ENCODE measurements at places on chromosomes 16 and 17.

DNA sequence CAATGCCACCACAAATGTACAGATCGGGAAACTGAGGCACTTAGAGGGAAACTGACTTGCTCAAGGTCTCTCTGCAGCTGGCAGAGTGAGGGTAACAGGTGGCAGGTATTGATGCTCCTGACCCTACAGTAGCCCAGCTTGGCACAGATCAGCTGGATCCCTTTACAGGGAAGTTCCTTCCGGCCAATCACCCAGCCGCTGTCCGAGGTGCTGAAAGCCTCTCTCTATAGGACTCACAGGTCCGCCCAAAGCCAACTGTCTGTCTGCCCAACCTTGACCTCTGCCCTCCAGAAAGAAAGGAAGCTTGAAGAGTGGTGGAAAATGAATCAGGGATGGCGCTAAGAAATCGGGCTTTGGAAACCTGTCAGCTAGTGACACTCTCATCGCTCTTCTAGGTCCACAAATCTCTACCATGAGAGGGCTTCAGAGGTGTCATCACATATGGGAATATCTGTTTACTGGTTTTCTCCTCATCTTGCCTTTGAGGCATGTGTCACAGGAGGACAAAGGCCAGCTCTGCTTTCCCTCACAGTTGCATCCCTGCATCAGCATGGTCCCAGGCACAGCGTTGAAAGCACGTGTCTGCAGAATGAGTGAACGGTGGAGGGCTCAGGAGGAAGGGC, 246.2 kb downstream of the KATNIP start:
- no peaks in the 10 kb centered on the region for H3K36me3 ChIP-seq
- H3K4me1 ChIP-seq: no peaks in the 10 kb centered on the region
- no peak overlapping the region for H3K27ac ChIP-seq
- no peaks in the 10 kb centered on the region for H3K27me3 ChIP-seq

GRCh38 chr17:47205419-47205963, 3.7 kb upstream of the MYL4 start:
- H3K36me3 ChIP-seq: no peaks in the 10 kb centered on the region
- H3K27me3 ChIP-seq: no peaks in the 10 kb centered on the region
- peak overlapping the region; percentile 75 for H3K4me3 ChIP-seq
- H3K4me1 ChIP-seq: peaks cover 45% of the 10 kb centered on the region

GRCh38 chr17:63505341-63505740, 17.8 kb upstream of the KCNH6 start:
- no peak for DNase-seq
- peaks cover 2% of the 10 kb centered on the region for H3K36me3 ChIP-seq
- no peak overlapping the region for H3K4me3 ChIP-seq

DNA sequence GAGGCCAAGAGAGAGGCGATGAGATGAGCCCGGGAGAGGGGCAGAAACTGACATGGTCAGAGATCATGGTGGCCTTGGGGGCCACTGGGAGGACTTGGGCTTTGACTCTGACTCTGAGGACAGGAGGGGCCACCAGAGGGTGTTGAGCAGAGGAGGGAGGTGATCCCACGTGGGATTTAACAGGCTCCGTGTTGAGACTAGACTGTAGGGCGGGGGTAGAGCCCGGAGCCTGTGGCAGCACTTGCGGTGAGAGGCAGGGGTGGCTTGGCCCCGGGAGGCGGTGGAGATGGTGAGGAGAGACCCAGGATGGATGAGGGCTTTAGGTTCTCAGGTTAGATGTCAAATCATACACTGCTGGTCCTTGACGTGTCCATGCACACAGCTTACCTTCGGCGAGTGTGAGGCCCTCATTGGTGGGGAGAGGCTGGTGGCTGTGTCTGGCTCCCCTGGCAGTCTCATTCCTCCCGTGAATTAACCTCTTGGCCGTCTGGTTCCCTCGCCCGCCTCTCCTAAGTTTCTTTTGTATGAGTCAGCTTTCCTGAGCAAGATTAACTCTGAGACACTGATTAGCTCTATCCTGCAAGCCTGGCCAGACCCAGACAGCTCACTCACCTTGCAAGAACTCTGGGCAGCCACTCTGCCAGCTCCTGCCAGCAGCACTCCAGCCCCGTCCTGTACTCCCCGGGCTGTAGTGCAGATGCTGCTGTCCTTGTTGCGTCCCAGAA, 39.7 kb downstream of the VPS35L start:
- H3K4me3 ChIP-seq: no peak overlapping the region
- no peak overlapping the region for H3K27ac ChIP-seq
- peaks cover 7% of the 10 kb centered on the region for H3K36me3 ChIP-seq
- no peak for DNase-seq
- H3K27me3 ChIP-seq: no peaks in the 10 kb centered on the region

DNA sequence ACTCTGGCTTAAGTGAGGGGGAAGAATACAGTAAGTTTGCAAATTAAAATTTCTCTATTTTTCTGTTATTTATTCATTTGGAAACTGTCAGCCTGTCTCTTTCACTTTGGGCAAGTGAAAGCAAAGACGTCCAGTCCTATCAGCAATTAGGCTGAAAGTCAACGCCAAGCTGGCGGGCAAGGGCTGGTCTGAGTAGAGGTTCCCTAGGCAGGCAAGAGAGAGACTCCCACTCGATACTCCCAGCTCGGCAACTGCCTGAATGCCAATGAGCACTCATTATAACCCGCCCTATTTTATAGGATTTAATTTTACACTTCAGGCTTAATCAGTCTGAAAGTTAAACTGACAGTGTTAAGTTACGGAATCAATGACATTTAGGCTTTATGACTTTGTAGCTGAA, 14.3 kb upstream of the SLC38A8 start:
- no peak overlapping the region for H3K27ac ChIP-seq
- no peak for DNase-seq
- H3K36me3 ChIP-seq: peaks cover 49% of the 10 kb centered on the region
- no peaks in the 10 kb centered on the region for H3K27me3 ChIP-seq

GRCh38 chr16:57871456-57871855, 69.2 kb upstream of the KIFC3 start:
- H3K4me1 ChIP-seq: no peaks in the 10 kb centered on the region
- peaks cover 17% of the 10 kb centered on the region for H3K27me3 ChIP-seq
- no peak overlapping the region for H3K27ac ChIP-seq
- no peak overlapping the region for H3K4me3 ChIP-seq
- no peak for DNase-seq

GRCh38 chr17:81557276-81558114, 5.3 kb upstream of the FAAP100 start:
- H3K4me3 ChIP-seq: no peak overlapping the region
- no peaks in the 10 kb centered on the region for H3K27me3 ChIP-seq
- DNase-seq: no peak
- peaks cover 17% of the 10 kb centered on the region for H3K4me1 ChIP-seq

- no peak overlapping the region for H3K4me3 ChIP-seq
- H3K27me3 ChIP-seq: no peaks in the 10 kb centered on the region
- no peak for DNase-seq
Measured at GRCh38 chr16:76955629-76956028, 235.4 kb upstream of the MON1B start.

GRCh38 chr17:83086907-83087787, 7.7 kb downstream of the METRNL start:
- H3K4me1 ChIP-seq: peaks cover 33% of the 10 kb centered on the region
- no peak for DNase-seq
- no peak overlapping the region for H3K27ac ChIP-seq
- peaks cover 20% of the 10 kb centered on the region for H3K36me3 ChIP-seq
- H3K4me3 ChIP-seq: no peak overlapping the region

DNA sequence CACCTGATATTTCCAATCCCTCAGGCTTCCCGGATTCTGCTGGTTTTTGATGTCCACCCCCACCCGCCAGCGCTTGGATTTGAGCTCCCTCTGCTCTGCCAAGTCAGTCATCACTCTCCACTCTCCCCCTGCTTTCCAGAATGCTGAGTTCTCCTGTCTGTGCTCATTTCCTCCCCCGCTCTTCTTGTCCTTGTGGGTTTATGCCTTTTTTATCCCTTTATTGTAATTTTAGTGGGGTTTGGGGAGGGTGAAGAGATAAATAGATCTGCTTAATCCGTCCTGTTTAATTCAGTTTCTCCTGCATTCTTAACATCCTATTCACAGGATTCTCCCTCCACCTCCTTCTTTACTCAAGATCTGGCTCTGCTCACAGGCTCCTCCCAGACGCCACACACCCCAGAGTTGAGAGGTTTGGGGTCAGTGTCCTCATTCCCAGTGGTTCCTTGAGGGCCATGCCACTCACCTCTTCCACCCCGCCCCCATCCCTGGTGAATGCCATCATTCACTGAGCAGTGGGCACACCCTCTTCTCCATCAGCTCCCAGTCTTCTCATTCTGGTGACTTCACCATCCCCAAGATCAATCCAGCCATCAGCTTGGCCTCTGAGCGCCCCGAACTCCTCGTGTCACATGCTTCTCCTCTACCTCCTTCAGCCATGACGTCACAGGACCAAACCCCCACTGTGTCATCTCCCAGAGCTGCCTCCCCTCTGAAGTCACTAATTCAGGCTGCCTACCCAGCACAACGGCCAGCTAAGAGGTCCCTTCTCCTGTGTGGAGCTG, 15.1 kb upstream of the GUCY2D start:
- no peak overlapping the region for H3K27ac ChIP-seq
- peaks cover 9% of the 10 kb centered on the region for H3K27me3 ChIP-seq
- no peak for DNase-seq
- no peaks in the 10 kb centered on the region for H3K36me3 ChIP-seq
- peaks cover 21% of the 10 kb centered on the region for H3K4me1 ChIP-seq
- H3K4me3 ChIP-seq: no peak overlapping the region

- H3K27ac ChIP-seq: no peak overlapping the region
- no peak overlapping the region for H3K4me3 ChIP-seq
- DNase-seq: no peak
- peaks cover 9% of the 10 kb centered on the region for H3K27me3 ChIP-seq
- no peaks in the 10 kb centered on the region for H3K4me1 ChIP-seq
- no peaks in the 10 kb centered on the region for H3K36me3 ChIP-seq
Measured at GRCh38 chr17:43842975-43843325, 4.0 kb upstream of the CD300LG start.

- no peaks in the 10 kb centered on the region for H3K27me3 ChIP-seq
- DNase-seq: no peak
- H3K36me3 ChIP-seq: peaks cover 89% of the 10 kb centered on the region
- H3K27ac ChIP-seq: no peak overlapping the region
- no peak overlapping the region for H3K4me3 ChIP-seq
Measured at GRCh38 chr16:16120382-16121184, 102.7 kb downstream of the ABCC6 start.

Measured in activated T-helper 1 cell treated with anti-CD3 and anti-CD28 coated beads, Interleukin-12 subunit alpha, Interleukin-12 subunit beta, Interleukin-2, Interleukin-4 antibody, amounts not matched to agents 30 ng/mL and 10 ng/mL and 1 ng/mL, durations not matched to agents 14 hours and 24 hours and 36 hours (primary cell).